ENCODE measurements at places on chromosomes 11 and 22.

- DNase-seq = no peak
Measured at GRCh38 chr11:119754199-119754598, 25.2 kb upstream of the NECTIN1 start.

DNA sequence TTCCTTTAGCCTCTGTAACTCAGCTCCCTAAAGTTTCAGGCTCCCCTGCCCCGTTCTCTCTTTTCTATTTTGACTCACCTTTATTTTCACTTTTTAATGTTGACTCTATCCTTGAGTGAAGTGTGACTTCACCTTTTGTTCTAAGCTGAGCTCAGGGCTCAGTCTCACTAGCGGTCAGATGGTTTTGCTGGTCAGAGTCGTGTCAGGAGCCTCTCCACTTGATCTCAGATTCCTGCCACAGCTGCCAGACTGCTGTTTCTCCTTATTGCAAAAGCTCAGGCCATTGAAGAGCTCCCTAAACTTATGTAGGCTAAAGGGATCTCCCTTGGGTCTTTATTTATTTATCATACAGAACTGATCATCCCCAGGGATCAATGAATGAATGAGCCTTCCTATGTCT is 13.7 kb upstream of the POU2AF2 start:
- DNase-seq = no peak

DNA sequence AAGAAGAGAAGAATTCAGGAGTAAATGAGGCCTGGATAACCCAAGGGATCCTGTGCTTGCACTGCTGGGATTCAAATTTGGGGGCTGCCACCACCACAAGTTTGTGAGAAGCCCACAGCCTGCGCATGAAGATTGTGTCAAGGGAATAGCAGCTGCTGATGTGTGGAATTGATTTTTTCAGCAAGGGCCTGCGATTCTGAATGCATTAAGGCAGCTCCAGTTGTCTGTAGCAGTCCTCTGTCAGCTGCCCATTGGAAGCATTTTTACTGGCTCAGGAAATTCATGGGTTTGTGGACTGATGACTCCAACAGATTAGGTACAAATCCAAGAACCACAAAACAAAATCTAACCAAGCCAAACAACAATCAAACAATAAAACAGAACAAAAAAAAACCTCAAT is 14.0 kb downstream of the ARVCF start:
- no peak for DNase-seq

DNA sequence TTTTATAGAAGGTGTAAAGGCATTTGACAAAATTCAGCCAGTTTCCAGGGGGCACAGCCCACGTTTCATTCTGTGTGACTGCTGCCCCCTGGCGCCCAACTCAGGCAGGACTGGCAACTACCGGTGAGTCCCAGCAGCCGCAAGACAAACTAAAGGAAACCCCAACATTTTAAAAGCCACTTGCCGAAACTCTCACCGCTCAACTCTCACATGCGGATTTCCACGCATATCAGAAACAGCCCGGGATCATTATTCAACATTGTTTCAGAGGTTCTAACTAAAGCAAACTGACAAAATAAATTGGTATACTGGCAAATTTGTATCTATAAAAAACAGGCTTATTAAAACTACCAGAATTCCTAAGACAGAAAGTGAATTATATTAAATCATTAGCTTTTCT is 48.2 kb downstream of the MORC2 start:
- DNase-seq = no peak
